ENCODE measurements at places on chromosomes 16 and 17. TPM values are rescaled to one million over a fixed set of nuclear protein-coding genes. Genes with fewer than 3 reads are reported as not detected.
A peak's percentile ranks its signal among the peaks of the same experiment; 100 is the strongest.

DNA sequence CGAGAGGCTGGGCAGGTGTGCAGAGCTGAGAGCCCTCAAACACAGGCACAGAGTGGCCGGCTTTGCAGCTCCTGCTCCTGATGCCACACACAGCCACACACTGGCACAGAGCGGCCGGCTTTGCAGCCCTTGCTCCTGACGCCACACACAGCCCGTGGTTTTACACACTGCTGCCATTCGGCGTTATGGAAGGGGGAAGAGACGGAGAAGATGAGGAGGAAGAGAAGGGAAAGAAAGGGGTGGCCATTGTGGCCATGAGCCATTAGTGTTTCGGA is 26.8 kb downstream of the WSCD1 start:
- H3K27ac ChIP-seq, result no peak overlapping the region
- H3K4me1 ChIP-seq, result no peaks in the 10 kb centered on the region
- no peak for DNase-seq
- no peak overlapping the region for H3K4me3 ChIP-seq
- H3K27me3 ChIP-seq, result no peaks in the 10 kb centered on the region

GRCh38 chr16:48381201-48381600 is 4.0 kb downstream of the SIAH1 start:
- DNase-seq, result no peak
- H3K27me3 ChIP-seq, result no peaks in the 10 kb centered on the region
- H3K36me3 ChIP-seq, result no peaks in the 10 kb centered on the region

GRCh38 chr17:5131146-5131715 is 15.4 kb downstream of the USP6 start:
- no peaks in the 10 kb centered on the region for H3K27me3 ChIP-seq
- H3K36me3 ChIP-seq, result no peaks in the 10 kb centered on the region
- H3K4me3 ChIP-seq, result no peak overlapping the region
- no peaks in the 10 kb centered on the region for H3K4me1 ChIP-seq
- DNase-seq, result no peak

GRCh38 chr16:4525634-4526277 is 12.8 kb downstream of the CDIP1 start:
- H3K4me3 ChIP-seq, result no peak overlapping the region
- H3K27me3 ChIP-seq, result no peaks in the 10 kb centered on the region
- no peaks in the 10 kb centered on the region for H3K4me1 ChIP-seq
- no peak for DNase-seq
- no peaks in the 10 kb centered on the region for H3K36me3 ChIP-seq

DNA sequence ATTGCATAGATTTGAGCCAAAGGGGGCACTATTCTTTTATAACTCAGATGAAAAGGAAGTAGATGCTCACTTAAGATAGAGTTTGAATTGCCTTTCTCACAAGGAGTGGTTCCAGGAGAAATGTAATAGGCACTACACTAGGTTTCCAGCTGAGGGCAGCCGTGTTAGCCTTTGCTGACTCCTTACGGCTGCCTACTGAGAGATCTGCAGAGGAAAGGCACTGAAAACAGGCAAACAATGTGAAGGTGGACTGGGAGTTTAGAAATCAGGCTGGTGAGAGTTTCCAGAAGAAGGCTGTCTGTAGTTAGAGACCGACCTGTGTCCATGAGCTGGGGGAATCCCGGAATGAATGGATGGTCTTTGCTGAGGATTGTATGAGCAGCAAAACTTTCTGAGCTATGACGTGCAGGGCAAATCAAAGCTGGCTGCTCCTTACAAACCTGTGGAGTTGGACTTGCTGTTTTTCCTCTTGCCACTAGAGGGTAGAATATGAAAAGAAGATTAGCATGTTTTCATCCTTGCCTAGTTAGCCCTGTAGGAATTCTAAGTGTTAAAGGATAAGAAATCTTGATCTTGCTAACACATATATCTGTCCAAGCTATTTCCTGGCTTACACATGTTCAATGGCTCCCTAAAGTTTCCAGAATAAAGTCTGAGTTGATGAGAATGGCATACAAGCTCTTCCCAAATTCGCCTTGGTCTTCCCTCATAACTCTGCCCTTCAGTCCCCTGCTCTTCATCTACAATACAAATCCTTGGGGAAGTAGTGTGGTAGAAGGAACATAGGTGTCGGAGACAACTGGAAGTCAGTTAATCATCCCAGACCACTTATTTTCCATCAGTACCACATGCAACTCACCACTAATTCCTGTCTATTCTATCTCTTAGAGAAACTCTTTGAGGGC is 20.1 kb upstream of the TAOK1 start:
- H3K4me3 ChIP-seq, result no peak overlapping the region
- no peaks in the 10 kb centered on the region for H3K27me3 ChIP-seq
- DNase-seq, result peak; percentile 34
- H3K4me1 ChIP-seq, result no peaks in the 10 kb centered on the region
- no peaks in the 10 kb centered on the region for H3K36me3 ChIP-seq

DNA sequence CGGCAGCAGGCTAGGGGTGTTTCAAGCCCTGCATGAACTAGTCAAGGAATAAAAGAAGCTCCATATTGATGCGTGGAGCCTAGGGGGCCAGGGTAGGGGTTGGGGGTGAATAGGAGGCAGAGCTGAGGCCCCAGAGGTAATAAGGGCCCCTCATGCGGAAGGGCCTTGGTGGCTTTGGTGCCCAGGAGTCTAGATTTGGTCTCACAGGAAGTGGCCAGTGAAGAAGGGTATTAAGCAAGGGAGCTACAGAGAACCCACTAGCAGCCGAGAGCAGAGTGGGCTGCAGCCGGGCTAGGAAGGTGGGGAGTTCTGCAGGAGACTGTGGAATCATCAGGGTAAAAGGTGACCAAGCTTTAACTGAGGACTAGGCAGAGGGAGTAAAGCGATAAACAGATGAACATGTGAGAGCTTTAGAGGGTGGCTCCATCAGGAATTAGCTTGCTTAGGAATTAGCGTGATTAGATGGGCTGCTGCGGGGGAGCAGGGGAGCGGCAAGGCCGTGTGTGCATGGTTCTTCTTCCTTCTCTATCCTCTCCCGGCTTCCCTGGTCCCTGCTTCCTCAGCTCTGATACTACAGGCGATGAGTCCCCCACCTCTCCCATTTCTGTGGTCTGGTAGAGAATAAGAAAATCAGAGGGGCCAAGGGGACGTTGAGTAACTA is 9.8 kb downstream of the GNGT2 start:
- no peak overlapping the region for H3K27ac ChIP-seq
- no peak overlapping the region for H3K4me3 ChIP-seq
- no peaks in the 10 kb centered on the region for H3K36me3 ChIP-seq
- no peaks in the 10 kb centered on the region for H3K27me3 ChIP-seq

GRCh38 chr17:3954086-3954485 is 10.2 kb downstream of the ATP2A3 start:
- no peak overlapping the region for H3K4me3 ChIP-seq
- H3K4me1 ChIP-seq, result no peaks in the 10 kb centered on the region
- no peaks in the 10 kb centered on the region for H3K36me3 ChIP-seq
- no peak overlapping the region for H3K27ac ChIP-seq

GRCh38 chr17:78142119-78142861 is 3.9 kb upstream of the C17orf99 start:
- no peaks in the 10 kb centered on the region for H3K36me3 ChIP-seq
- H3K4me3 ChIP-seq, result no peak overlapping the region
- H3K27ac ChIP-seq, result no peak overlapping the region
- peaks cover 21% of the 10 kb centered on the region for H3K4me1 ChIP-seq
- H3K27me3 ChIP-seq, result no peaks in the 10 kb centered on the region
- peak; percentile 26 for DNase-seq

- no peak overlapping the region for H3K27ac ChIP-seq
- no peaks in the 10 kb centered on the region for H3K27me3 ChIP-seq
- no peak for DNase-seq
- no peaks in the 10 kb centered on the region for H3K36me3 ChIP-seq
- no peaks in the 10 kb centered on the region for H3K4me1 ChIP-seq
These were observed 642 bp downstream of the MT1F start for GRCh38 chr16:56658327-56658875.

DNA sequence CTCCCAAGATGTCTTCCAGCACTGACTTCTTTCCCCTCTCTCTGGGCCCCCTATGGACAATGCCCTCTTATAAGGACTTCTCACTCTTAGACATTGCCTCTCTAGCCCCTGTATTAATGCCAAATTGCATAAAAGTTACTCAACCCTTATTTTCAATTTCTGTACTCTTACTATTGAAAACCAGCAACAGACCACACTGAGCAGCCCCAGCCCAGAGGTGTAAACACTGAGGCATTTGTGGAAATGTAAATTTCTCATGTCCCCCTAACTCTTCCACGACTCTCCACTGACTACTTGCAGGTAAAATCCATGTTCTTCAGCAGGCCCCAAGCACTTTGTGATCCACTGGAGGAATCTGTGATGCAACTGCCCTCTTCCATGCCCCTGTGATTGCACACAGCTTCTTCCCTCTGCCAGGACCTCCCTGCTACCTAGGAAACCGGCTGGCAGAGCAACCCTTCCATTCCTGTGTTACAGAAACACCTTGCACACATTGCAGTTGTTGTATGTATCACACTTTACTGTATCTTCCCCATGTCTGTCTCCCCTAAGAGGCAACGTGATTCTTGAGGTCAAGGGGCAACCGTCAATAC is 4.4 kb downstream of the N4BP1 start:
- peaks cover 32% of the 10 kb centered on the region for H3K4me1 ChIP-seq
- H3K4me3 ChIP-seq, result no peak overlapping the region
- H3K27ac ChIP-seq, result no peak overlapping the region
- H3K36me3 ChIP-seq, result no peaks in the 10 kb centered on the region

DNA sequence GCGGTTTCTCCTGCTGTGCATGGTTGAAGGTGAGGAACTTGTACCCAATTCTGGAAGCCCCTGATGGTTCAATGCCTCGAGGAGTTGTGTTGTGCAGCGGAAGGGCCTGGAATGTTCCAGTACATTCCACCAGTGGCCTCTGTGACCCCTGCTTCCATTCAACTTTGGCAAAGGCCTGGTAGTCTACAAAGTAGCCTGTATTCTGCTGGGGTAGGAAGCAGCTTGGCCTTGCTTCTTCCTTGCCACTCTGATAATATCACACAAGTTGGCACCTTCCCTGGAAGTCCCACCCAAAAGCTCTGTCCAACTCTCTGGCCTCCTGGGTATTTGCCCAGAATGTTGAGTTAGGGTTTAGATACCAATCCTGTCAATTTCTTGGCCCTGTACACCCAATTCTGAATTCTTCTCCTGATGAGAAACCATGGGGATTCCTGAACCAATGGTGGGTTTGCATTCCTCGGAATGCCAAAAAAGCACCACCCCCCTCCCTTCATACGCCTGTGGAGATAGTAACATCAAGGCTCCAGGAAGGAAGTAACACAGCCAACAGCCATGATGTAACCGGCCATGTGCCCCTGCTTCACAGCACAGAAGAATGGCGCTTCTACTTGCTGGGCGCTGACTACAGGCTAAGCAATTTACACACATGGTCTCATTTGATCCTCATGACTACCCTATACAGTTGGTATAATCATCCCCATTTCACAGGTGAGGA is 11.8 kb upstream of the FAM117A start:
- no peak overlapping the region for H3K27ac ChIP-seq
- no peaks in the 10 kb centered on the region for H3K27me3 ChIP-seq
- H3K36me3 ChIP-seq, result no peaks in the 10 kb centered on the region
- H3K4me1 ChIP-seq, result peaks cover 4% of the 10 kb centered on the region
- no peak for DNase-seq
- no peak overlapping the region for H3K4me3 ChIP-seq

GRCh38 chr17:30558686-30559545 is 81.7 kb downstream of the GOSR1 start:
- no peak overlapping the region for H3K4me3 ChIP-seq
- H3K4me1 ChIP-seq, result no peaks in the 10 kb centered on the region
- DNase-seq, result no peak
- no peaks in the 10 kb centered on the region for H3K36me3 ChIP-seq
- H3K27me3 ChIP-seq, result no peaks in the 10 kb centered on the region
- H3K27ac ChIP-seq, result no peak overlapping the region

GRCh38 chr16:70294385-70295025 is 4.5 kb upstream of the DDX19B start:
- H3K4me3 ChIP-seq, result no peak overlapping the region
- no peaks in the 10 kb centered on the region for H3K27me3 ChIP-seq

GRCh38 chr16:31128711-31129567 is 6.6 kb downstream of the PRSS8 start:
- H3K27ac ChIP-seq, result peak overlapping the region; percentile 44
- no peak for DNase-seq
- no peaks in the 10 kb centered on the region for H3K36me3 ChIP-seq
- H3K27me3 ChIP-seq, result no peaks in the 10 kb centered on the region
- H3K4me1 ChIP-seq, result no peaks in the 10 kb centered on the region

DNA sequence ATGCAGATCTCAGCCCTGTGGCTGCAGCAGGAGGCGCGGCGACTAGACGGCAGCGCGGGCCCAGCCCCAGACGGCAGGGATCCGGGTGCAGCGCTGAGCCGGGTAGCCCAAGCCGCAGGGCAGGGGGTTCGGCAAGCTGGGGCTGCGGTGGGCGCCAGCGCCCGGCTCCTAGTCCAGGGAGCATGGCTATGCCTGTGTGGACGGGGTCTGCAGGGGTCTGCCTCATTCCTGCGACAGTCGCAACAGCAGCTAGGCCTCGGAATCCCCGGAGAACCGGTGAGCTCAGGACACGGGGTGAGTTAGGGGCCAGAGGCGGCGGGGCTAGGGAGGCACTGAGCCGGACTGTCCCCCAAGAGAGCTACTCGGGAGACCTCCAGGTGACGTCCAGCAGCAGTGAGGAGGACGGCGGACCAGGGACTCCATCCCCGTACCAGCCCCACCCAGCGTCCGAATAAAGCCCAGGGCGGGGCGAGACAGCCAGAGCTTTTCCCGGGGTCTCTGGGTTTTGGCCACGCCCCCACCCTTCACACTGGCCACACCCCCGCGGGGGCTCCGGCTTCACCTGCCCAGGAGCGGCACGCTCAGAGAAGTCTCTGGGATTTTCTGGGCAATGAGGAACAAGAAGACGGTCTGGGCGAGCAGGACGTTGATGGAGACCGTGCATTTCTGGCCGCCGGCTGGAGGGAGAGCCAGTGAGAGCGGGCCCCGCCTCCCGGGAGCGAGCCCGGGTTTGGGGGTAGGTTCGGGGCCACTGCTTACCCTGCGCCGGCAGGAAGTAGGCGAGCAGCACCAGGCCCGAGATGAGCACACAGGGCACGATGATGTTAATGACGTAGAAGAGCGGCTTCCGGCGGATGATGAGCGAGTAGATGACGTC is 1.1 kb downstream of the C17orf107 start:
- H3K27ac ChIP-seq, result no peak overlapping the region
- peak overlapping the region; percentile 39 for H3K4me3 ChIP-seq
- no peaks in the 10 kb centered on the region for H3K27me3 ChIP-seq
- peaks cover 11% of the 10 kb centered on the region for H3K4me1 ChIP-seq
- H3K36me3 ChIP-seq, result no peaks in the 10 kb centered on the region
- DNase-seq, result no peak

GRCh38 chr17:49402706-49403105 is 12.0 kb downstream of the PHB1 start:
- no peaks in the 10 kb centered on the region for H3K4me1 ChIP-seq
- H3K36me3 ChIP-seq, result no peaks in the 10 kb centered on the region
- no peak overlapping the region for H3K4me3 ChIP-seq
- no peak overlapping the region for H3K27ac ChIP-seq
- H3K27me3 ChIP-seq, result no peaks in the 10 kb centered on the region

- no peaks in the 10 kb centered on the region for H3K27me3 ChIP-seq
- H3K4me1 ChIP-seq, result no peaks in the 10 kb centered on the region
- no peak overlapping the region for H3K27ac ChIP-seq
- H3K36me3 ChIP-seq, result no peaks in the 10 kb centered on the region
- no peak overlapping the region for H3K4me3 ChIP-seq
These were observed 6.3 kb upstream of the ZCCHC14 start for GRCh38 chr16:87499189-87499486.

HBA2 gene
- 35.6 TPM for total RNA-seq

PHF23 gene
- total RNA-seq, result 40.5 TPM

ABCC3 gene
- total RNA-seq, result 11.4 TPM

CENPT gene
- total RNA-seq, result 41.6 TPM

NOB1 gene
- total RNA-seq, result 78.8 TPM

CHP2 gene
- total RNA-seq, result not detected

CDRT4 gene
- 11.7 TPM for total RNA-seq

TEDC2 gene
- total RNA-seq, result 1.4 TPM

XAF1 gene
- total RNA-seq, result 64.8 TPM

MT1A gene
- not detected for total RNA-seq

CETP gene
- total RNA-seq, result 0.20 TPM

Data from ovary (tissue), 10 donors.